ENCODE measurements at places on chromosomes 2 and 18. TPM values are rescaled to one million over a fixed set of nuclear protein-coding genes. Genes with fewer than 3 reads are reported as not detected.

GRCh38 chr2:31137211-31138036 lies 816 bp downstream of the GALNT14 start:
- peak; percentile 35 for DNase-seq

DNA sequence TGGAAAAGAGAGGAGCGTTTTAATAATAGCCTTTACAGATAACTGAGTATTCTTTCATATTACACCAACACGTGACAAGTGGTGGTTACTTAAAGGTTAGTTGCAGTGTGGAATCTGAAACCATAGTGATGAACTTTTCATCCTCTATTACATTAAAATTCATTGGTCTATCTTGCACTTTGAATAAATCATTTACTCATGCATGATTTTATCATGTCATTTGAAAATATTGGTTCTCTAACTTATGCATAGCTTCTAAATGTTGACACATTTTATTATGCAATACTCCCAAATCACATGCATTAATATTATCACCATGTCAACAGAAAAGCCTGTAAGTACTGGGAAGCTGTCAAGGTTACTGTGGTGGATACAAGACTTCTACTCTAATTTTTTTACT lies 1432.2 kb downstream of the LRP1B start:
- no peak for DNase-seq

Gene ASB18
- total RNA-seq = not detected

Gene IL36RN
- total RNA-seq = not detected

DNA sequence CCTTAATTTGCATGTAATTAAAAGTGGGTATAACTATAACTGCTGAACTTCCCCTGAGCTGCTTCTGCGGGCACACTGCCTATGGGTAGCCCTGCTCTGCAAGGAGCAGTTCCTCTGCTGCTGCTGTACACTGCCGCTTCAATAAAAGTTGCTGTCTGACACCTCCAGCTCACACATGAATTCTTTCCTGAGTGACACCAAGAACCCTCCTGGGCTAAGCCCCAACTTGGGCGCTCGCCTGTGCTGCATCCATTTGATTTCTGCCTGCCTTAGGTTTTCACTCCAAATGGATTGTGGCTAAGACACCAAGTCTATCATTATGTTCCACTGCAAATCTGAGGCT lies 215.7 kb downstream of the ANAPC1 start:
- DNase-seq = no peak

DNA sequence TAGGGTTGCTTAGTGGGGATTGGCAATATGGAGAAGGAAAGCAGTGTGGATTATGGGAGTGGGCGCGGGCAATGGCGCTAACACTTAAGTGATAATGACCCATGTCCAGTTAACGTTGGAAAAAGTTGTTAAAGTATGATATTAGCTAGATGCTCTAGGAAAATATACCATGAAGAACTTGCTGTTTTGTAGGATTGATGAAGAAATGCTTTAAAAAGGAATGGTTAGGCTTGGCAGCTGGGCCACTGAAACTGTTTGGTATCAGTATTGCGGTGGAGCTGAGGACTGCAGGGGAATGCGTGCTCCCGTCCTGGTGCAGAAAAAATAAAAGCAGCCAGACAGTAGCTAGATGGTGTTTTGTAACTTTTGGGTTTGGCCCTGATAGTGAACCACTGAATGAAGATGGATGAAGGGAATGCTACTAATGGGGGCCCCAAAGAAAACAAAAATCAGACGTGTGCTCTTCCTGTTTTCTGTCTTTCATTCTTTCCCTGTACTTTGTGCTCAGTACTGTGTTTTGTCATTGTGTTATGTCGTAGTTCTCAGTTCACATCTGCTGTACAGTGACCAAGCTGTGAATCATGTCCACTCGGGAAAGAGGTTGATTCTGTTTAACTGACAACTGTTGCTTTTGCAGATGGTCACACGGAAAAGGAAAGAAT lies 999 bp downstream of the INSIG2 start:
- peak; percentile 53 for DNase-seq

Gene KIAA2012
- not detected for total RNA-seq

DNA sequence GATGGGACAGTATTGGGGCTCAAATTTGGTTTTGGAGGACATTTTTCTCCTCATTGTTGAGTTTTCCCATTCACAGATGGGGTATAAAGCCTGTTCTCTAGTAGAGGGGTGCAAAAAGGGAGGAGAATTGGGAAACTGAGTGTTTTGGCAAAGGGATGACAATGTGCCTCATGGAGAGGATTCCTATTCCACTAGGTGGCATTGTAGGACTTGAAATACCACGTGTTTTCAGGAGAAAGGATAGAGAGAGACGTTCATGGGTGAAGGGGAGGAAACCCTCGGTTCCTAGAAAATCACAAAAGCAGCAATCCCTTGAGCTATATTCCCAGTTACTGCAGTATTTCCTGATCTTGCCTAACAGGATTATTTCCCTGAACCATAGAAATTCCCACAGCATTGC lies 113.7 kb upstream of the SRD5A2 start:
- DNase-seq = no peak

DNA sequence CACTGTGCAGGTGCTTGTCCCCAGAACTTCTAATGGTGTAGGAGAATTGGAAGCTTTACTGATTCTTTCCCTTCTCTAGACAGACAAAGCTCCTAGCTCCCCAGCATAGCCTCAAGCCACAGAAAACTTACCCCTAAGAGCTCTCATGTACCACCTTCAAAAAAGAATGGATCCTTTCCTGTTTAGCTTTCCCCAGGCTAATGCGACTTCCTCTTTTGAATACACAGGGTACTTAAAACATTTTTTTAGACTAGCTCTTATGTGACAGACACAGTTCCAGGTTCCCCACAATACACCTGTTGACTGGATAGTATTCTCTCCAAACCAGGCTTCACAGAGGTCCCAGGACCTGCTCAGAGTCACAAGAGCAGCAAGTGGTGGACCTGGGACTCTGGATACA lies 8.3 kb downstream of the CTAGE1 start:
- no peak for DNase-seq

DNA sequence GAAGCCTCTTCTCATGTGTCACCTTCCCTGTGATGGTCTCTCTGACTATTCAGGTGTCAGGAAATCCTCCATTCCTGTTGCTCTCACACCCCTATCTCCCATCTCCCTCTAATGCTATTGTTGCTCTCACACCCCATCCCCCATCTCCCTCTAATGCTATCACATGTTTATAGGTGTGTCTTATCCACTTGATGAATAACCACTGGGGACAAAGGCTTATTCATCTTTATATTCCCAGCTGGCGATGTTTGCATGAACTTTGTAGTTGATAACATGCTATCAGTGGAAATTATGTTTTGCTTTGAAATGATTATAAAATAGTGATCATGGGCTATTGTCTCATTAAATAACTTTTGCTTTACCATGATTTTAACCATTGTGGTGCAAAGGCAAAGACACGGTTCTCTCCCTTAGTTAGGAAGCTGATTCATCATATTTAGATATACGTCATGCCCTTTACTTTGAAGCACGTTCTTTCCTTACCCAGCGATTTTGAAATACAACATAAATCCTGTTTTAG lies 220.5 kb downstream of the PMAIP1 start:
- no peak for DNase-seq

Gene ARHGAP25
- total RNA-seq = 20.4 TPM

Measured in kidney (tissue), 22 donors.